ENCODE measurements at places on chromosomes 5 and 9. TPM values are rescaled to one million over a fixed set of nuclear protein-coding genes. Genes with fewer than 3 reads are reported as not detected.

The PCDHB5 gene
- total RNA-seq, result under 0.01 TPM

The CCNI2 gene
- total RNA-seq, result not detected

The AGXT2 gene
- total RNA-seq, result not detected

The GNA14 gene
- not detected for total RNA-seq

The ORM1 gene
- total RNA-seq, result not detected

The CYLC2 gene
- total RNA-seq, result not detected

The SLC25A48 gene
- not detected for total RNA-seq

The PCDHA13 gene
- total RNA-seq, result not detected

The KIAA0825 gene
- 2.5 TPM for total RNA-seq

The ZNF483 gene
- 1.4 TPM for total RNA-seq

The PPWD1 gene
- total RNA-seq, result 34.6 TPM

The NPR3 gene
- total RNA-seq, result 4.6 TPM

The MARCOL gene
- not detected for total RNA-seq

The SHOC1 gene
- total RNA-seq, result under 0.01 TPM

The IL7R gene
- 19.6 TPM for total RNA-seq

The SYK gene
- not detected for total RNA-seq

The RNF20 gene
- 18.3 TPM for total RNA-seq

The GCNT4 gene
- total RNA-seq, result 0.58 TPM

The CKMT2 gene
- total RNA-seq, result 0.29 TPM

The HAPLN1 gene
- not detected for total RNA-seq

The DOCK8 gene
- total RNA-seq, result under 0.01 TPM

The TRIM14 gene
- total RNA-seq, result 17.7 TPM

The TMEM267 gene
- 19.6 TPM for total RNA-seq

The RMRP gene
- 5,862 TPM for total RNA-seq

The INSL4 gene
- total RNA-seq, result not detected

The DUSP1 gene
- 174 TPM for total RNA-seq

The FAT2 gene
- total RNA-seq, result not detected

The KCNN2 gene
- 3.2 TPM for total RNA-seq

The UGT3A1 gene
- not detected for total RNA-seq

The SHROOM1 gene
- total RNA-seq, result 15.6 TPM

The ARL14EPL gene
- total RNA-seq, result 0.29 TPM

The TRIM36 gene
- total RNA-seq, result 1.2 TPM

The TMEM174 gene
- total RNA-seq, result not detected

The LCN12 gene
- not detected for total RNA-seq

The ZNF879 gene
- 1.9 TPM for total RNA-seq

The ECSCR gene
- total RNA-seq, result not detected

The NOXA1 gene
- total RNA-seq, result 0.18 TPM

The MCIDAS gene
- not detected for total RNA-seq

The ZBTB34 gene
- total RNA-seq, result 2.5 TPM
